SW480 (cell line): ENCODE measurements at places on chromosomes 1 and 21.

DNA sequence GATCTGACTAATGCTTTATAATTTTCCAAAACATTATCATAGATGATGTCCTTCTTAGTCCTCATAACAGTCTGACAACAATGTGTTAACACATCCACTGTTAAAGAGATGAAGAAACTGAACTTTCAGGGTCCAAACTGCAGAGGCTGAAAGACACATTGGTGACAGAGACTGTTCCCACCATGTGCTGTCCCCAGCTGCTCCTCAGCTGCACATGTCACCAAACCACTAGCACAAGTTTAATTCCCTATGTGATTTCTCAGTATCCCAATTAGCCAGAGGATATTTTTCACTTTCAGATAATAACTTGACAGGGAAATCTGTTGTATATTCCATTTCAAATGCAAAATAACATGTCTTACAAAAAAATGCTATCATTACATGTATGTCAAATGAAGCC lies 24.6 kb downstream of the LAMC2 start:
- DNase-seq = no peak

GRCh38 chr21:44758781-44759627 lies 42.6 kb downstream of the UBE2G2 start:
- no peak for DNase-seq

DNA sequence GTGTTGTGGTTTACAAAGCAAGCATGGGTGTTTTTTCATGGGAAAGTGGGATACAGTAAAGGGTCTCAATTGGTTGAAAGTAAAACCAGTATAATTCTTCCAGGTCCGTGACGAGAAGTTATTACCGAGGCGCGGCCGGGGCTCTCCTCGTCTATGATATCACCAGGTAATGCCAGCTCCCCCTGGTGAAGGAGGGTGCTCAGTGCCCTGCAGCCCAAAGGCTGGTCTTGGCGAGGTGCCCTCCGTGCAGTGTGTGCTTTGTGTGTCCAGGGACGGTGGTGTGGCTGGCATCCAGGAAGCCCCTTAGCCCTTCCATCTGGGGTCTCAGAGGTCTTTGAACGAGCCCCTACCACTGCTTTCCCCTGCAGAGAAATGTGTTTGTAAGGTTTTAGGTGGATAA lies 24.8 kb downstream of the RAB4A start:
- DNase-seq = no peak

DNA sequence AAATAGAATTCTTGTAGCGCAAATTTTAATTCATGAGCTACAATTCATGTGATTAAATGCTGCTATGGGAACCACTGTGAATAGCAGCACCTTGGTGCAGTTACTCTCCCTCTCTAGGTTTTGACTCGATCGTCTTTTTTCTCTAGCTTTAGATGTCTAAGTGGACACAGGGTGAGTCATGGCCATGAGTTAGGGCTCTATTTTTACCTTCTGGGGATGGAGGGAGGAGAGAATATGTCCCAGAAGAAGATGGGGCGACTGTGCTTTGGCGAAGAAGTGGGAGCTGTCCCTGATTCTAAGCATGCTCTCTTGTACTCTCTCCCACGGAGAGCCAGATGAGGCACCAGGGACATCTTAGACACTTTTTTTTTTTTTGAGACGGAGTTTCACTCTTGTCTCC lies 1.6 kb upstream of the OR2B11 start:
- no peak for DNase-seq

DNA sequence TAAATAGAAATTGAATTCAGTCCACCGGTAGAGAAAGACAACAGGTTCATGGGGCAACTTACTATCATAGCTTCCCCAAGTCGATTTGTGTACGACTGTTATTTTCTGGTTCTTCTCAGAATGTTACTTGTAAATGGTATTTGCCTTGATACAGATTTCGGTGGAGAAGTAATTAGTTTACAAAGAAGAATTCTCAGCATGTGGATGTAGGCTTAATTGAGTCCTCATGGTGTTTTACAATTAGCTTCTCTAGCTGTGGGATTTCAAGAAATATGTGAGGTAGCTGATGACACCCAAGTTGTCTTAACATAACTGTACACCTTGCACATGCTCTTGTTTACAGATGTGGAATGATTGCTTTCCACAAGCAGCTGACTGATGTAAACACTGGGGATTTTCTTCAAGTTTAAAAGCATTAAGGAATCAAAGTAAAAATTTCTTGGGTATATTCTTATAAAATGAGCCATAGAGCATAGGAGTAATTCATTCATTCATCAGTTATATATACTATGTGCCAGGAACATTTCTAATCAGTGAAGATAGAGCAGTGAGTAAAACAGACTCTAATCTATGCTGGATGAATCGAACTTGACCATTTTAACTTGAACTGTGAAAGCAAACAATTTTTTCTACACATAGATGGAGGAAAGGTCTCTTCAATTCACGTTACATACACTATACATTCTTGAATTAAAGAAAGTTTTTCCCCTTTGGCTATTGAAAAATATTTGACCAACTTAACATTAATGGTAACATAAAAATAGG lies 1.4 kb downstream of the MACO1 start:
- no peak for DNase-seq

- no peak for DNase-seq
These were observed 116.5 kb downstream of the TMEM53 start for GRCh38 chr1:44557778-44558177.

DNA sequence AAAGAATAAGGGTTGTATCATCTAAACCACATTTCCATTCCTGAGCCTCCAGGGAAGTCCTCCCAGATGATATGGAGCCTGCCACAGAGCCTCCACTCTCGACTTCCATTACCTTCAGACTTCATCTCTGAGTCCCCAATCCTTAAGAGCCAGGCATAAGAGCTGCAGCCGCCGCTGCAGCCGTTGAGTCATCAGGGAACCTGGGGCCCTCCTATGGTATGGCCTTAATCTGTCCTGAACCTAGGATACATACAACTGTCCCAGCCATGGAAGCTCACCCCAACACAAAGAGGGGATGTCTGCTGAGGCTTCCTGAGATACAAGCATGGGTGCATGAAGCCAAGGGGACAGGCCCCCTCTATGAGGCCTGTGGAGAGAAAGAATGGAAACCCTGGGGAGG lies 16.3 kb downstream of the TAL1 start:
- DNase-seq = no peak

- no peak for DNase-seq
These were observed 24.6 kb upstream of the GJA8 start for GRCh38 chr1:147878022-147878421.

DNA sequence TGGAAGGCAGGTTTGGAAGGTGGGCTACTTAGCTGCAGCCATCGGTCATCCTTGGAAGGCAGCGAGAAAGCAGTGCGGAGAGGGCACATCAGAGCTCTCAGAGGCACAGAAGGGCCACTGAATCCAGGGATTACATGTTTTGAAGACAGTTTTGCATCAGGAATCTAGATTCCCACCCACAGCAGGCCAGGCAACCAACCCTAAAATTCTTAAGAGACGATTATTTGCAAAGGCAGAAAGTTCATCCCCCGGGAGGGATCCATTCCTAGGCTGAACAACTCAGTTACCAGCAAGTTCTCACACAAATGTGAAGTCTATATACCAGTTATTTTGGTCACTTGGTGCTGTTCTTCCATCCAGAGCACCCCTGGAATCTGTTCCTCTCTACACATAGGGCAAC lies 457.3 kb upstream of the VAMP3 start:
- no peak for DNase-seq

DNA sequence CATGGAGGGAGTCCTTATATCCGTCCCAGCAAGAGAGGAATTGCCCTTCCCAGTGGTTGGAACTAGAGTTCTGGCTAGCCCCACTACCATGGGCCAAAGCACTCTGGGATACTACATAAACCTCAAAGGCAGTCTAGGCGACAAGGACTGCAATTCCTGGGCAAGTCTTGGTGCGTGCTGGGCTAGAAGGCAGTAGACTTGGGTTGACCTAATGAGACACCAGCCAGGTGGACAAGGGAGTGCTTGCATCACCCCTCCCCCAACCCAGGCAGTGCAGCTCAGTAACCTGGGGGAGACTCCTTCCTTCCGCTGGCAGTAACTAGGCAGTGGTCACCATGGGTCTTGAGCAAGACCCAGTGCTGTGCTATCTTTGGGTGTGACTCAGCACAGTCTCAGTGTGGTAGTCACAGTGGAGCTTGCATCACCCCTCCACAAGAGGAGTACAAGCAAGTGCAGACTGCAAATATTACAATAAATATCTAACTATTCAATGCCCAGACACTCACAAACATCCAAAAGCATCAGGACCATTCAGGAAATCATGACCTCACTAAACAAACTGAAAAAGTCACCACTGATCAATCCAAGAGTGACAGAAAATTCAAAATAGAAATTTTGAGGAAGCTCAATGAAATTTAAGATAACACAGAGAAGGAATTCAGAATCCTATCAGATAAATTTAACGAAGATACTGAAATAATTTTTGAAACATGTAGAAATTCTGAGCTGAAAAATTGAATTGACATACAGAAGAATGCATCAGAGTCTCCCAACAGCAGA lies 84.7 kb upstream of the LYPLAL1 start:
- DNase-seq = no peak

GRCh38 chr1:93238425-93238824 lies 57.9 kb downstream of the CCDC18 start:
- DNase-seq = no peak

DNA sequence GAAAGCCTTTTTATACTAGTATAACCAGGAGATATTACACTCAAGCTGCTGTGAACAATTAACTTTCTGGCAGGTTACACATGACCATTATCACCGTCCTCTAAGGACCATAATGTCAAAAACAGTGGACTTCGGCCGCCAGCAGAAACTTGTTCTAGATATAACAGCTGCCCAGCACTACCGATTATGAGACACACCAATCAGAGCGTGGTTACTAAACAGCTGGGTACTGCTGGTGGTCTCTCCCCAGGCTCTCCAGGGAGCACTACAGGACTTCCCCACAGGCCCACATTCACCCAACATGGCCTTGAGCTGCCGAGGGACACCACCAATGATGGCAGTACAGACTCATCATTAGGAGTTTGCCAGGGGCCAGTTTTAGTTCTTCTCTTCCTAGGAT lies 57.9 kb upstream of the CTBS start:
- no peak for DNase-seq

GRCh38 chr21:15408089-15408488 lies 321.7 kb upstream of the USP25 start:
- no peak for DNase-seq

GRCh38 chr1:7633506-7634245 lies 137.4 kb upstream of the VAMP3 start:
- DNase-seq = no peak

DNA sequence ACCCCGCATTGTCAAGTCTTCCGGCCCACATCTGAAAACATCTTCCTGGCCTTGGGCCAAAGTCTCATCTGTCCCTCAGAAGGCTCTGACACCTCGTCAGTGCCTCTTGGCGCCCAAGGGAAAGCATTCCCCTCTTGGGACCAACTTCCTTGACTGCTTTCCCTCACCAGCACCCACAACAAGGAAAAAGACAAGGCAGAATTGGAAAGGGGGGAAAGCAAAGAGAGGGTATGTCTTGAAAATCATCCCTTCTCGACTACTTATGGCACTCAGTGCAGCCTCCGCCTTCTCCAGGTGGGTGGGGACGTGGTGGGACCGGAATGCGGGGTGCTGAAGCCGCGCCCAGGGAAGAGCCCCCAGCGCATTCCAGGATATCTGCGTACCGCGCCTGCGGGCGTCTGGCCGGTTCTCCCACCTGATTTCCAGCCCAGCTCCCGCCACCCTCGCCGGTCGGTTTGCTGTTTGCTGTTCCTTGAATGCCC lies 554 bp upstream of the SLC39A1 start:
- DNase-seq = peak; percentile 82

DNA sequence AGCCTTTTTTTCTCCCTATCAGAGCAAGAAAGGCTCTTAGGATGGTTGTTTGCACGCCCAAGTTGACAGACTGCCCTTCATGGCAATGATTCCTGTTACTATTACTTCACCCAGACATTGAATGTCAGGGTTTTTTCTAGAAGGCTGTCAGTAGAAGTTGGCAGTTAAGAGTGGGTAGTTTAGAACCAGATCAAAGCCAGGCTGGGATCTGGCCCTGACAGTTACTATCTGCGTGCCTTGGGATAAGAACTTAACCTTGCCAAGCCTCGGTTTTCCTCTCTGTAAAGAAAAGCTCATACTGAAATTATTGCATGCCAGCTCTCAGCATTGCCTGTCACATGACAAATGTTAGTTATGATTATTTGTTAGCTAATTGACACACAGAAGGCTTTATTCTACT lies 58.7 kb upstream of the PPP2R5A start:
- DNase-seq = no peak

DNA sequence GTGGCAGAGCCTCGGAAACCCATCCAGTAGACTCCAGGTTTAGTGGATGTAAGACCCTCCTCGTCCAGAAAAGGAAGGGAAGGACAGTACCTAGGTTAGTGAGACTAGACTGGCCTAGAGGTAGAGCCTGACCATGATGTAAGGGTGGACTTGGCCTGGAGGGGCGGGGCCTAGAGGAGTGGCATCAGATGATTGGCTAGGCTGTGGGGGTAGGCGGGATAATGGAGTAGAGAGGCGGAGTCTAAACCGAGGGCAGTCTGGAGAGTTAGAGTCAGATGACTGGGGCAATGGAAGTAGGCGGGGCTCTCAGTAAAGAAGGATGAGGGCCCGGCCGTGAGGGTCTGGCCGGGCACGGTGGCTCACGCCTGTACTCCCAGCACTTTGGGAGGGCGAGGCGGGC lies 70.1 kb downstream of the EPHB2 start:
- peak; percentile 40 for DNase-seq

- DNase-seq = no peak
These were observed 136.3 kb downstream of the PEX14 start for GRCh38 chr1:10610901-10611600.

DNA sequence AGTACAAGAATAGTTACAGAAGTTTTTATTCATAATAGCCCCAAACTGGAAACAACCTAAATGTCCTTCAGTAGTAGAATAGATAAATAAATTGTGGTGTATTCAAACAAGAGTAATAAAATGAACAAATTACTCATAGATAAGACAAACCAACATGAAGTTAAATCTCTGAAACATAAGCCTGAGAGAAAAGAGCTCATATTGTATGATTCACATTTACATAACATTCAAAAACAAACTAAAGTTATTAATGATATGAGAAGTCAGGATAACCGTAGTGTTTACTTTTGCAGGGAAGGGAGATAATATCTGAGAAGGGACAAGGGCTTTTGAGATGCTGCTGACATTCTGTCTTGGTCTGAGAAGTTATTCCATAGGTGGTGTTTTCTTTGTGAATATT lies 13.5 kb downstream of the STPG1 start:
- no peak for DNase-seq
